Psoas muscle (tissue), 8 donors: ENCODE measurements at places on chromosomes 6 and 20. TPM values are rescaled to one million over a fixed set of nuclear protein-coding genes. Genes with fewer than 3 reads are reported as not detected.

The QKI gene
- total RNA-seq, result 320 TPM

The TRIM31 gene
- total RNA-seq, result not detected

The ZNF343 gene
- 15.3 TPM for total RNA-seq

The RAB44 gene
- 0.06 TPM for total RNA-seq

The RAB32 gene
- 3.8 TPM for total RNA-seq

The HDGFL1 gene
- not detected for total RNA-seq

The GSTA4 gene
- total RNA-seq, result 12.8 TPM

The SIRPG gene
- not detected for total RNA-seq

The ID1 gene
- 25.1 TPM for total RNA-seq

The ZNF165 gene
- total RNA-seq, result 0.30 TPM

The LGSN gene
- total RNA-seq, result not detected

The SLC17A9 gene
- total RNA-seq, result 0.32 TPM

The CRISP2 gene
- total RNA-seq, result not detected

The DEF6 gene
- 1.6 TPM for total RNA-seq
